Stimulated activated CD4-positive, alpha-beta T cell treated with anti-CD3 and anti-CD28 coated beads, Interleukin-4, amount 100 ng/mL, for 24 hours (primary cell): ENCODE measurements at places on chromosomes 6 and 20.

GRCh38 chr6:70371454-70372105 lies 41.7 kb upstream of the FAM135A start:
- DNase-seq, result no peak

DNA sequence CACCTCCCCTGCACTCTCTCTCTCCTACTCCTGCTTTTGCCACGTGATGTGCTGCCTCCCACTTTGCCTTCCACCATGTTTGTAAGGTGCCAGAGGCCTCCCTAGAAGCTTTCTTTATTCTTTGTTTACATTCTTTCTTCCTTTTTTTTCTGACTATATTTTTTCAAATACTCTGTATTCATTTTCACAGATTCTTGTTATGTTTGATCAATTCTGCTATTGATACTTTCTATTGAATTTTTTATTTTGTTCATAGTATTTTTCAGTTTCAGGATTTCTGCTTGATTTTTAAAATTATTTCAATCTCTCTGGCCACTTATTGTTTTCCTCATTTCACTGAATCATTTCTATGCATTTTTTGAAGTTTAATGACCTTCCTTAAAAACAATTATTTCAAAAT lies 801.8 kb downstream of the GRIK2 start:
- DNase-seq, result no peak

GRCh38 chr6:1479095-1479494 lies 89.7 kb downstream of the FOXF2 start:
- no peak for DNase-seq

DNA sequence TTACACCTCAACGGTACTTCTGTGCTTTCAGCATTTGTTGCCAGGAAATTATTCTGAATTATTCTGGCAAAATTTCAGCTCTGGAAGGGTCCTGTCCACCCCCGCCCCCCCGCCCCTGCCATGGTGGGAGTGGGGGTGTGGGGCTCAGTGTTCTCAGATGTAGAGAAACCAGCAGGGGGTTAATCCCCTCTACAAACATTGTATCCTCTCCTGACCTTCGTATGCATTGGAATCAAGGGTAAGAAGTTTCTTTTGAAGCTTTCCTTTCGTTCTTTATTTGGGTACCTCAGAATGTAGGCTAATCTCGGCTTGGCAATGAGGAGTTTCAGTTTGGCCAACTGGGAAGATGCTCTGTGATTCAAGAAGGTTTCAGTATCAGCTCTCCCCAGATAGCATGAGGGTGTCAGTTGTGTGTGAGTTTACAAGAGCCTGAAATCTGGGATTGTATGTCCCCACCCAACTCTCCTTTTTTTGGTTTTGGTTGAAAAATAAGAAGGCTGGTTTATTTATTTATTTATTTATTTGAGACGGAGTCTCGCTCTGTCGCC lies 25.5 kb upstream of the OLIG3 start:
- DNase-seq, result no peak

DNA sequence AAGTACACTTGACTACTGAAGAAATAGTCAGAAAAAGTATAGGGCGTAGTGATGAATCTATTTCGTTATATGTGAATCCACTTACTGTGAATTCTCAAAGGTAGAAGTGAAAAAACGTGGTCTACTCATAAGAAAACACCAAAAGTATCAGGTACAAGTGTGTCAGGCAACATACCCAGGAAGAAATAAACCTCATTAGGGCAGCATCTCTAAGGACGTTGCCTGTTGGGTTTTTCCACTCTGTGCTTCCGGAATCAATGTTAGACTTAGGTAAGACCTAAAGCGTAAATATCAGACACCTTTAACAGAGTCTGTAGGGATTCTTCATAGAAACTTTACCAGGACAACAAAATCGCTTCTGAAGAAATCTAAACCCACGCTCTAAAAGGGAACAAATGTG lies 607.2 kb upstream of the EPHA7 start:
- DNase-seq, result no peak

DNA sequence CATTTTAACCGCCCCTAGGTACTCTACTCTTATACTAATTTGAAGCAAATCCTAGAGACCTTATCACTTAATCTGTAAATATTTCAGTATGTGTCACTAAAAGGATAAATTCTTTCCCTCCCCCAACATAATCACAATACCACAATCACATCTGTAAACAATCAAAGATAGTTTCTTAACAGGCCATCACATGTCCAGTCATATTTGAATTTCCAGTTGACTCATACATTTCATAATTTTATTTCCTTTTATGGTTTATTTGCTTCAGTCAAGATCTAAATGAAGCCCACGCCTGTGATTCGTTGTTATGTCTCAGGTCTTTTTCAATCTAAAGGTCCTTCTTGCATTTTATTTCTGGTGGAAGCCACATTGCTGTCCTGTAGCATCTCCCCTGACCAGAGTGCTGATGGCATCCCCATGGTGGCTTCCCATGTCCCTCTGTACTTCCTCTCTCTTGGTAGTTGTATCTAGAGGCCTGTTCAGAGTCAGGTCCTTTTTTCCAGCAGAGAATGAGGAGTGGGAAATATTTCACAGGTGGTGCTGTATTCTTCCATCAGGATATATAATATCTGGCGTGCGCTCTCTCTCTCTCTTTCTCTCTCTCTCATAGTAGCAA lies 128.6 kb upstream of the SLC22A23 start:
- DNase-seq, result no peak

DNA sequence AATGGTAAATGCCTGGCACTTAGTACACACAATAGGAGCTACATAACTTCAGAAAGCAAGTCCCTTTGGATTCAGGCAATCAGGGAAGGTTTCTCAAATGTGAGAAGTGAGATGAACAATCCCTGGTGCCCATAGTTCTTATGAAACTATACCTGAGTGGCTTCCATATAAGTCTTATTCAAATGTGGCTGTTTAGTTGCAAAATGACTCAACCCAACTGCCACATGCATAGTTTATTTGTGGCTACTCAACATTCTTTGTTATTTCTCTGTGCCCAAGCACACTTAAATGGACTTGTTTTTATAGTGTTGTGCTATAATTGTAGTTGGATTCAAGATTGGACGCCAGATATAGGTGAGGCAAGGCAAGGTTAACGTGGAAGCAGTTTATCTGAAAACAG lies 93.7 kb upstream of the ATXN1 start:
- no peak for DNase-seq

DNA sequence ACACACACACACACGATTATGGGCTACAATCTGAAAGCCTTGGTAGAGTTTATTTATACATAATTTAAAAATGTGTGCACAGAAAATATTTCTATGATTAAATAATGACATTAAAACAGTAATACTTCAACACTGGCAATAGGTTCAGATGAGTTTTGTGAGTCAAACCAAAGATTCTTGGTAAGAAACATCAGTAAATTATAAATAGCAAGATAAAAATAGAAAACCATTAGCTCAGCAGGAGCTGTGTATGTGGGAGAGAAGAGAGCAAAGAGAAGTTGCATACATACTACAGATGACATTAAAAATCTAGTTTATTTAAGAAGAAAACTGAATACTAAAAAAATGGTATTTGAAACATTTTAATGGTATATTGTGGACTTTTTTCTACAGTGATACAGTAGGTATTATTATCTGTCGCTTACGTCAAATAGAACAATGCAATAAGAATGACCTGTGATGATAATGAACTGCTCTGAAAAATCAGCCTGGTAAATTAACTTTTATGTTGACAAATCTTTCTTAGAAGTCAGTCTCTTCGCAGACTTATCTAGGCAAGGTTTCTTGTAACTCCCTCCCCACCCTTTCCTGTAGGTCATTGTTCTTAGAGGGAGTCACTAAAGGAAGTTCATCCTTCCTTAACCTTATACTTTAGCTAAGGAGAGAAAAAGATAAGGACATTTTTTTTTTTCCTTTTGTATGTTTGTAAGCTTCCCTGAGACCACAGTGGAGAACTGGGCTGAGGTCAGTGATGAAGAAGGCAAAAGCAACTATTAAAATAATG lies 149.3 kb downstream of the GJA1 start:
- DNase-seq, result no peak

GRCh38 chr6:4272996-4273395 lies 137.6 kb upstream of the ECI2 start:
- no peak for DNase-seq
